ENCODE measurements at places on chromosomes 7 and 10.

GRCh38 chr10:97333601-97334369, 744 bp downstream of the FRAT2 start:
- H3K4me3 ChIP-seq: peak overlapping the region; percentile 94
- H3K27ac ChIP-seq: peak overlapping the region; percentile 98
- H3K36me3 ChIP-seq: peaks cover 21% of the 10 kb centered on the region
- peaks cover 49% of the 10 kb centered on the region for H3K4me1 ChIP-seq
- no peak for DNase-seq
- H3K27me3 ChIP-seq: peaks cover 35% of the 10 kb centered on the region

- peak overlapping the region; percentile 67 for H3K4me3 ChIP-seq
- H3K36me3 ChIP-seq: no peaks in the 10 kb centered on the region
- peaks cover 4% of the 10 kb centered on the region for H3K4me1 ChIP-seq
- DNase-seq: no peak
Measured at GRCh38 chr7:138396251-138397070, 63.6 kb upstream of the TRIM24 start.

DNA sequence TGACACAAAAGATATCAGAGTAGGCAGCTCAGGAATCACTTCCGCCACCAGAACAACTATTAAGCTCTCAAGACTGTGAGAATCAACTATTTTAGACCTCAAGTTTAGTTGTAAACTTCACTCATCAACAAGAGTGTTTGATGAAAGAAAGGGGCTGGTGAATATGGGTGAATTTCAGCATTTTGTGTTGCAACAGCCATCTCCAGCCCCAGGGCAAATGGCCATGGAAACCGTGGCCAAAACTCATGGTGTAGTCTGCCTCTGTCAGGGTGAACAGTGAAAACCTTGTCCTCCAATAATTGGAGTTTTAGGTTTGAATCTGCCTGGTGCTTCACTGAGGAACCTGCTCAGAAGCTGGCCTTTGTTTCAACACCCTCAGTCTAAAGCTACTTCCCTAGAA, 60.0 kb downstream of the POLR1F start:
- no peak overlapping the region for H3K27ac ChIP-seq
- no peaks in the 10 kb centered on the region for H3K27me3 ChIP-seq
- DNase-seq: no peak
- no peaks in the 10 kb centered on the region for H3K36me3 ChIP-seq

DNA sequence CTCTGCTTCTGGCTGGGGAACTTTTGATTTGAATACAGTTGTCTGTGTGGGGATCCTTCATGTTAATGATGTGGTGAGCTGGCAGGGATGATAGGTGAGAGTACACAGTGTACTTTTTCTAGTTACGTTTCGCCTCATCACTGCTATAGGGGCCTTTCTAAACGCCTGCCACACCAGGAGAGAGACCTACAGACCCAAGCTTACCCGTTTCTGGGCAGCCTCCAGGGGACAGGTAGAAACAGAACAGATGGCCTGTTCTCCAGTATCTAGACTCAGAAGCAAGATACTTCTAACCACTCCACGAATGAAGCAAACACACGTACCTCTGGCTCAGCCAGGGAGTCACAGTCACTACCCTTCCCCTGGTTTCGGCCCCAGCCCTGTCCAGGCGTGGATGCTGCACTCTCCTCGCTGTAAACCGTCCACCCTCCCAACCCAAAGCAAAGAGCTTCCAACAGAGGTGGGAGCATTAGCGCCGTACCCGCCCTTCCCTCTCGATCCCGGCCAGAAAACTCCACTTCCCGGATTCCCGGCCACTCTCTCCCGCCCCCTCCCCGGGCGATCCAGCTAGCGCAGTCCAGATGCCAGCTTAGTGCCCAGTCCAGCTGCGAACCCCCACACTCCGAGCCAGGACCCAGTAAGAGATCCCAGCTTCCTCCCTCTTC, 1.2 kb downstream of the CCDC6 start:
- peaks cover 13% of the 10 kb centered on the region for H3K36me3 ChIP-seq
- H3K4me1 ChIP-seq: peaks cover 59% of the 10 kb centered on the region
- H3K27me3 ChIP-seq: no peaks in the 10 kb centered on the region

- no peak for DNase-seq
- no peaks in the 10 kb centered on the region for H3K36me3 ChIP-seq
- H3K27ac ChIP-seq: no peak overlapping the region
Measured at GRCh38 chr10:29446327-29446726, 157.5 kb downstream of the LYZL1 start.

DNA sequence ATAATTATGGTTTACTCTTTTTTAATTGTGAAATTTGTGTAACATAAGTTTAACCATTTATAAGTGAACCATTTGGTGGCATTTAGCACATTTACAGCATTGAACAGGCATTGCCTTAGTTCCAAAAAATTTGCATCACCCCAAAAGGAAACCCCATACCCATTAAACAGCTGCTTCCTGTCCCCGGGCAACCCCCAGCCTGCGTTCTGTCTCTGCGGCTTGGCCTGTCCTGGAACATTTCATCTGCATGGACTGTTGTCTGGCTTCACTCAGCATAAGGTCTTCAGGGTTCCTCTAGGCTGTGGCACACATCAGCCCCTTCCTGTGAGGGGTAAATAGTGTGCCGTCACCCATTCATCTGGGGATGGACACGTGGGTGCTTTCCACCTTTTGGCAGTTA, 6.9 kb downstream of the RET start:
- DNase-seq: no peak
- peaks cover 38% of the 10 kb centered on the region for H3K27me3 ChIP-seq
- H3K27ac ChIP-seq: no peak overlapping the region
- H3K4me3 ChIP-seq: no peak overlapping the region

DNA sequence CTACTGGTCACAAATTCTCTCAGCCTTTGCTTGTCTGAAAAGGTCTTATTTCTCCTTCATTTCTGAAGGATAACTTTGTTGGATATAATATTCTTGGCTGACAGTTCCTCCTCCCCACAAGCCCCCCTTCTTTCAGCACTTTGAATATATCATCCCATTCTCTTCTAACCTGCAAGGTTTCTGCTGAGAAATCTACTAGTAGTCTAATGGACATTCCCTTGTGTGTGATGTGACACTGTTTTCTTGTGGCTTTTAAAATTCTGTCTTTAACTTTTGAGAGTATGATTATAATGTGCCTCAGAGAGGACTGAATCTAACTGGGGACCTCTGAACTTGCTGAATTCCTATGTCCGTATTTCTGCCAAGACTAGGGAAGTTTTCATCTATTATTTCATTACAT, 104.3 kb downstream of the RSU1 start:
- no peak overlapping the region for H3K4me3 ChIP-seq
- H3K36me3 ChIP-seq: peaks cover 7% of the 10 kb centered on the region
- H3K27me3 ChIP-seq: no peaks in the 10 kb centered on the region
- H3K4me1 ChIP-seq: no peaks in the 10 kb centered on the region

- H3K36me3 ChIP-seq: no peaks in the 10 kb centered on the region
- no peak overlapping the region for H3K27ac ChIP-seq
- peaks cover 12% of the 10 kb centered on the region for H3K4me1 ChIP-seq
- peaks cover 55% of the 10 kb centered on the region for H3K27me3 ChIP-seq
Measured at GRCh38 chr7:1255817-1256340, 23.2 kb downstream of the UNCX start.

- peaks cover 37% of the 10 kb centered on the region for H3K27me3 ChIP-seq
- DNase-seq: no peak
- peaks cover 22% of the 10 kb centered on the region for H3K4me1 ChIP-seq
- H3K4me3 ChIP-seq: peak overlapping the region; percentile 5
Measured at GRCh38 chr10:103498936-103499638, 5.6 kb downstream of the NEURL1 start.

DNA sequence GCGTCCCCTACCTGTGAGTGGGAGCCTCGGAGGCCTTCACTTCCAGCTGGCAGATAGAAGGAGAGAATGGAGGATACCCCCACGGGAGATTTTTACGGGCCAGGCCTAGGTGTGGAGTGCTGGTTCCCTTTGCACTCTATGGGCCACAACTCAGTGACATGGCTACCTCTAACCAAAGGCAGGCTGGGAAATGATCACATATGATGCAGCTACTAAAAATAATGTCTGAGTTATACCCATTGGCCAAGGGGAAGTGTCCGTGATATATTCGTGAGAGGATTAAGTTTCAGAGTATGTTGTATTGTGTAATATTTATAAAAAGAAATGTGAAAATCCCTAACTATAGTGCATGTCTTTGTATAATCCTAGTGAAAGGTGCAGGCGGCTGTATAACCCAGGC, 13.5 kb upstream of the HIPK2 start:
- H3K27ac ChIP-seq: no peak overlapping the region
- DNase-seq: no peak
- H3K4me1 ChIP-seq: no peaks in the 10 kb centered on the region
- H3K27me3 ChIP-seq: no peaks in the 10 kb centered on the region
- H3K36me3 ChIP-seq: no peaks in the 10 kb centered on the region

DNA sequence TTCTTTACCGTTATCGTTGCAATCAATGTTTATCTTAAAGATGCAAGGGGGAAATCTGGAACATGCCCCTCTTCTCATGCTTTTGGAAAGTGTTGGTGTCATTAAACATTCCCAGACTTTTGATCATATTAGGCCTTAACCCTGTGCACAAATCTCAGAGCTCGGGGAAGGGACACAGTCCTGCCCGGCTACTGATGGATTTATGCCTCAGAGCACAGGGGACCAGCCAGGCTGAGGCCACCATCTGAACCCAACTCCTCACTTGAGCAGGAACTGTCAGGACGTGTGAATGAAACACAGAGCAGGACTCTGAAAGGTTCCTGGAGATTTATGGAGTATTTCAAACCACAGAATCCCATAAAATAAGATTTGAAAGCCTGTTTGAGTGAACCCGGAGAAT, 132.0 kb upstream of the CXCL12 start:
- H3K27me3 ChIP-seq: no peaks in the 10 kb centered on the region
- DNase-seq: no peak
- no peak overlapping the region for H3K4me3 ChIP-seq
- H3K36me3 ChIP-seq: no peaks in the 10 kb centered on the region

DNA sequence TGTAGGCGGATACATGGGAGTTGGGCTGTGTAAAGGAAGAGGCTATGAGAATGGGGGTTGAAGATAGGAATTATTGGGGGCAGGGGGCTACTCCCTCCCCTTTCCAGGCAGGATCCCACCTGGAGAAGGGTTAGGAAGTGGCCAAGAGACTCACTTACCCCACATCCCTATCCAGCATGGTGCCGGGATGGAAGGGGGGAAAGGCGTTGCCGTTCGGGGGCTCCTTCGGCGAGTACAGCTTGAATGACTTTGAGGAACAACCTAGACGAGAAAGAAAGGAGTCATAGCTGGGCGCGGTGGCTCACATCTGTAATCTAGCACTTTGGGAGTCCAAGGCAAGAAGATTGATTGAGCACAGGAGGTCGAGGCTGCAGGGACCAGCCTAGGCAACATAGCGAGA, 8.9 kb downstream of the LDB1 start:
- peaks cover 26% of the 10 kb centered on the region for H3K4me1 ChIP-seq
- H3K4me3 ChIP-seq: no peak overlapping the region
- H3K36me3 ChIP-seq: peaks cover 29% of the 10 kb centered on the region
- no peak for DNase-seq
- H3K27ac ChIP-seq: no peak overlapping the region

DNA sequence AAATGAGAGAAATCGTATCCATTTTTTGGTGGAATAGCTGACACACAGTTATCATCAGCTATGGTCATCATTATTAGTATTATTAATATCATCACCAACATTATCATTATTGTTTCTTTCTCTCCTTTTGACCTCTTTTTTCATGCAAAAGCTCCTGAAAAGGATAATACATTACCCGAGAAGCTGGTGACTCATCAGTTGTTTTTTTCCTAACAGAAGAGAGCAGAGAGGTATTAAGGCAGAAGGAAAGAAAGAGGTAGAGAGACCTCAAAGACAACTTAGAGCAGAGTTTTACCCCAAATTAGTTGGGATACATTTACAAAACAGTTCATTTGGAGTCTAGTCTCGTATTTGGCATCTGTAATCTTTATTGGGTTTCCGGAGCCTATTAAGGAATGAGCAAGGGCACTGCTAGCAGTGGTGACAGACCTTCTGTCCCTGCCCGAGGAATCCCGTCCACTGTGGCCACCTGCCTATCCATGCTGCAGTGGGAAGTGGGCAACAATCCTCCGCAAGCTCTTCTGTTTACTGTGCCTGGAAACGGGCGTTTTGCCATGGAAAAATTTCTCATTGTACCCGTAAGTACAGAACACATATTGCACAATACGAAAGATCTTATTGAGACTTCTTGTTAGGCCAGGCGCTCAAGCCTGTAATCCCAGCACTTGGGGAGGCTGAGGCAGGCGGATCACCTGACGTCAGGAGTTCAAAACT, 170.0 kb upstream of the MKLN1 start:
- H3K27ac ChIP-seq: no peak overlapping the region
- H3K4me3 ChIP-seq: no peak overlapping the region
- no peaks in the 10 kb centered on the region for H3K36me3 ChIP-seq
- no peaks in the 10 kb centered on the region for H3K27me3 ChIP-seq
- DNase-seq: no peak

GRCh38 chr7:130446259-130446658, 5.4 kb upstream of the CEP41 start:
- H3K27me3 ChIP-seq: no peaks in the 10 kb centered on the region
- H3K4me3 ChIP-seq: no peak overlapping the region
- no peak overlapping the region for H3K27ac ChIP-seq

GRCh38 chr10:119207713-119208552, 562 bp downstream of the GRK5 start:
- peaks cover 12% of the 10 kb centered on the region for H3K27me3 ChIP-seq
- H3K4me3 ChIP-seq: peak overlapping the region; percentile 92
- H3K4me1 ChIP-seq: peaks cover 52% of the 10 kb centered on the region
- peak; percentile 76 for DNase-seq

DNA sequence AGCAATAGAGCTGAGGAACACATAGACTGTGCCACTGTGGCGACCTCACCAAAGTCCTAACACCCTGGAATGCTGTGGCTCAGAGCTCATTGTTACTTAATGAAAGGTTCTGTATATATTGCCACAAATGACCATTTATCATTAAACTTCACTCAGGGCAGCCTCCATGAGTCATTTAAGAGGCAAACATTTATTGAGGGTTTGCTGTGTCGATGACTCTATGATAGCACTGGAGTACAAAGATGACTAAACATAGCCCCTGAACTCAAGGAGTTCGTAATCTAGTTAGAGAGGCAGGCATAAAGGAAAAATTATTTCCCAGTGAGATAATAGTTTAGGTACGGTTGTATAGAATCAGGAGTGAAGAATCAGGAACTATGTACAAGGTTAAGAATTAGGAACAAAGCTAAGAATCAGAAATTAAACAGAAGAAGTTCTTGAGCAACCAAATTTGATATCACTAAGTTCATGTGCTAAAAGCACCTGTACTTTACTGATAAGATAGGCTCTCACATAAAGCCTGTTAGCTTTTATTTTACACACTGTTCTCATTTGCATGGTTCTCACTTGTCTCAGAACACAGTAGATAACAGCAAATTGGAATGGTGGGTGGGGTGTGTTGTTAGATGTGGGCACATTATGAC, 7.9 kb downstream of the ENTPD7 start:
- no peaks in the 10 kb centered on the region for H3K27me3 ChIP-seq
- no peaks in the 10 kb centered on the region for H3K4me1 ChIP-seq
- peak overlapping the region; percentile 63 for H3K27ac ChIP-seq
- DNase-seq: no peak
- H3K36me3 ChIP-seq: peaks cover 16% of the 10 kb centered on the region
- H3K4me3 ChIP-seq: no peak overlapping the region

- H3K27ac ChIP-seq: peak overlapping the region; percentile 14
- no peak for DNase-seq
- no peak overlapping the region for H3K4me3 ChIP-seq
- H3K27me3 ChIP-seq: no peaks in the 10 kb centered on the region
- peaks cover 3% of the 10 kb centered on the region for H3K4me1 ChIP-seq
Measured at GRCh38 chr10:96244354-96244753, 27.0 kb downstream of the BLNK start.

- H3K27ac ChIP-seq: no peak overlapping the region
- peaks cover 29% of the 10 kb centered on the region for H3K4me1 ChIP-seq
- no peak for DNase-seq
Measured at GRCh38 chr10:33111488-33112051, 153.5 kb upstream of the ITGB1 start.
